ENCODE measurements at places on chromosomes 11 and 22.

- no peak for DNase-seq
Measured at GRCh38 chr22:23137905-23138561, 3.8 kb downstream of the RSPH14 start.

DNA sequence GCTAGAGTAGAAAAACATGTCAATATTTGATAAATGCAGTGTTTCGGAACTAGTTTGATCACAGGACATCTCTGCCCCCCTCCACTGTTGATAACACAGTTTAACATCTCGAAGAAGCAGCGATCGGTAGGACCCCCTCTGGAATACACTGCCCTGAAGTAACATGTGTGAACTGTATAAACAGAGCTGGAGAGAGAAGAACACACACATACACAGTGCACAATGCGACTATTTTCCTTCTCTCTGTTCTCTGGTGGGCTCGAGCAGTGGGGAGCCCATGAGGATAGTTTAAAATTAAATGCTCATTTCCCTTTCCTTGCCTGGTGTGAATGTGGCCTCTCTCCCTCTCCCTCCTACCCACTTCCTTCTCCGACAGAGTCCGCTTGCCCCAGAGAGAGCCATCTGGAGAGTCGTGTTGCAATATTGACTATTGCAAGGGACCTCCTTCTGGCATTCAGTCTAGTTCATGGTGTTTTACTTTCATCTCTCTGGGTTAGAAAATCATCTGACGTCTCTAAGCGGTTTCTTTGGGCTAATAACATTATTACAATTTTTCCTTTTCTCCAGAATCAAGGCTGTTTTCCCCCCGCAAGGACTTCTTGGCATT, 51.6 kb upstream of the BARX2 start:
- DNase-seq: peak; percentile 57

DNA sequence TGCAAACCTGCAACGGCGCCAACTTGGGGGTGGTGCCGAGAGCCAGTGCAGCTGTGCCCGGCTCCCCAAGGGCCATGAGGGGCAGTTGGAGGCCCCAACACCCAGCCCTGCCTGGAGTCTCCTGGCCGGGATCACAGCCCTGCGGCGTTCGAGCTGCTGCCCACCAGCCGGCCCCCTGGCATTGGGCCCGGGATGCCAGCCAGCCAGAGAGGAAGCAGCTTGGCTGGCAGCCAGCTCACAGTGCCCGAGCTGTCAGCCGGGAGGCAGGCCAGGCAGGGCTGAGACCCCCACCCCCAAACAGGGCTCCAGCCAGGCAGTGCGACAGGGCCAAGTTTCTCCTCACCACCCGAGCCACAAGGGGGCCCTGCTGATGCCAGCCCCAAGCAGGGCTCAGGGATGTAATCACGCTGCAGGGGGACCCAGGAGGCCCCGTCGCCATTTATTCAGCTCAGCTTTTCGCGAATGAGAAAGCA, 26.0 kb upstream of the TCF20 start:
- DNase-seq: no peak

DNA sequence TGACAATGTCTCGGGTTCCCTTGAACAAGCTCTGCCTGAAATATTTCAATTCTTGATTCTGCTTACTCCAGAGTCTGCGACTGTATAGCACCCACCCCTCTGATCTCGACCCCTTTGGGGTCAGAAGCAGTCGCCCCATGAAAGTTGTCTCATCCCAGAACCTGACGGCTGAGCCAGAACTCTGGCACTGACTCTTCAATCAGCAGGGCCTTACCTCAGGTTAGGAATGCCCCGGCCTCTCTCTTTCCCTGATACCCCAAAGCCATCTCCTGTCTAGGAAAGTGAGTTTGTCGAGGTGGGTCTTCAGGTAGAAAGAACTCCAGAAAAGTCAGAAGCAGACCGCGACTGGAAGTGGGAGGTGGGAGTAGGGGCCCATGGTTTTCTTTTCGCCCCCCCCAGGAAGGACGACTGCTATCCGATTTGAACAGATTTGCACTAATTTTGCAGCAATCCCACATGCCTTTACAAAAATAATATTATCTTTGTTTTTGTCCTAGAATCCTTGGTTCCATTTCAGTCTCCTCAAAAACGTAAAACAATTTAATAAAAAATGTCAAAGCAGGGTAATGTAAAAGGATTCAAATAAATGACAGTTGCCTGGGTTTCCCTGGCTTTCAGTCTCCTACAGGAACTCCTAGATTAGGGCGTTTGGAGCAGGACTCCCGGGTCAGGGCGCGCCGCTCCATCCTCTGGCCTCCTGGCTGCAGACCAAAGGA, 898 bp upstream of the ROBO3 start:
- no peak for DNase-seq

DNA sequence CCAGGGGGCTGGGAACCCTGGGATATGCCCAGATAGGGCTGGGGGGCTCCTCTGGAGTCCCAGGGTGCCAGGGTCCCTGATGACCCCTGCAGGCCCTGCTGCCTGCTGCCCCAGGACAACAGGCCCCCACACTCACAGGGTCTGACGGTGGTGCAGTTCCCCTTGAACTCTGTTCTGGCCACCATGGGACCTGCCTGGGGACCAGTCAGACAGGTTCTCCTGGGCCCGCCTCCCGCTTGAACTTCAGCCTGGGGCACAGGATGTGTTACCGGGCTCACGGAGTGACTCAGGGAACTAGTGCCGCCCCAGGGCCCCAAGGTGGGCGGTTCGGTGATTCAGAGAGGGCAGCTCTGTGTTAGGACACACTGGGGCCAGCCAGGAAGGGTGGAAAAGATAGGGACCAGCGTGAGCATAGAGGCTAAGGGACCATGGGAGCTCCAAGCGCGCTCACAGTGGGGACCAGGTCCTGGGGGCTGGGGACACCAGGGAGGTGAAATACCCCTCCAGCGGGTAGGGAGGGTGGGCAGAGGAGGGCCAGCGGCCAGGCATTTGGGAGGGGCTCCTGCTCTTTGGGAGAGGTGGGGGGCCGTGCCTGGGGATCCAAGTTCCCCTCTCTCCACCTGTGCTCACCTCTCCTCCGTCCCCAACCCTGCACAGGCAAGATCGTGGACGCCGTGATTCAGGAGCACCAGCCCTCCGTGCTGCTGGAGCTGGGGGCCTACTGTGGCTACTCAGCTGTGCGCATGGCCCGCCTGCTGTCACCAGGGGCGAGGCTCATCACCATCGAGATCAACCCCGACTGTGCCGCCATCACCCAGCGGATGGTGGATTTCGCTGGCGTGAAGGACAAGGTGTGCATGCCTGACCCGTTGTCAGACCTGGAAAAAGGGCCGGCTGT, 21.5 kb upstream of the TXNRD2 start:
- peak; percentile 51 for DNase-seq

- DNase-seq: no peak
Measured at GRCh38 chr11:31676280-31676982, 134.7 kb downstream of the PAX6 start.

DNA sequence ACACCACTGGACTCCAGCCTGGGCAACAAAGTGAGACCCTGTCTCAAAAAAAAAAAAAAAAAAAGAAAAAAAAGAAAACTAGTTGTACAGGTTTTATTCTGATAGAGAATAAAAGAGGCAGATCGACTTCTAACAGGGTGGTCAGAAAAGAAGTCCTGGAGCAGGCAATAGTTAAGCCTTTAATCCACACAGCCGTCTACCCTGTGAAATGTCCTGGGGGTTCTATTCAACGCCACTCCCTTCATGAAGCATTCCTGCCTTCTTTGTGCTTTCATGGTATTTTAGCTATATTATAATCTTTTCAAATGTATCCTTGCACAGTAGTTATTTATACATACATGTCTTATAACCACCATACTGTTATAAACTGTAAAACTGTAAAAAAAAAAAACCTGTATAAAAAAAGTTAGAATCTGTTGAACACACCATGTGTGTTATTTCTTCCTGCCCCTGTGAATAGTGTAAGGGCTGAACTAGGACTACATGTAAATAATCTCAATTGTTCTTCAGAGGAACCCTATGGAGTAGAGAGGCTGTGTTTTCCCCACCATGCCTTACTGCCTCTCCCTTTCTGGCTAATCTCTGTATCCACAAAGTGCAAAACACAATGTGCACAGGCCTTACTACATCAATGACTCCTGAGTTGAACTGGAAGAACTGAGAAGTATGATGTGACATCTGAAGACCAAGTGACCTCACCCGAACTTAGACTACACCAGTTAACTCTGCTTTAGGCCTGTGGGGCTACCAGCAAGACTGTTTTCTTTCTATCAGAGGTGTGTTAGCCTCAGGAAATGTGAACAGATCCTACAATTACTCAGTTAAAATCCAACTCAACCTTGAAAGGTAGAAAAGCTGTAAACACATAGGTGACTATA, 25.3 kb downstream of the PRCP start:
- no peak for DNase-seq

- DNase-seq: no peak
Measured at GRCh38 chr22:38645430-38645829, 10.8 kb downstream of the FAM227A start.

GRCh38 chr11:24064309-24064903, 432.4 kb upstream of the LUZP2 start:
- DNase-seq: no peak

DNA sequence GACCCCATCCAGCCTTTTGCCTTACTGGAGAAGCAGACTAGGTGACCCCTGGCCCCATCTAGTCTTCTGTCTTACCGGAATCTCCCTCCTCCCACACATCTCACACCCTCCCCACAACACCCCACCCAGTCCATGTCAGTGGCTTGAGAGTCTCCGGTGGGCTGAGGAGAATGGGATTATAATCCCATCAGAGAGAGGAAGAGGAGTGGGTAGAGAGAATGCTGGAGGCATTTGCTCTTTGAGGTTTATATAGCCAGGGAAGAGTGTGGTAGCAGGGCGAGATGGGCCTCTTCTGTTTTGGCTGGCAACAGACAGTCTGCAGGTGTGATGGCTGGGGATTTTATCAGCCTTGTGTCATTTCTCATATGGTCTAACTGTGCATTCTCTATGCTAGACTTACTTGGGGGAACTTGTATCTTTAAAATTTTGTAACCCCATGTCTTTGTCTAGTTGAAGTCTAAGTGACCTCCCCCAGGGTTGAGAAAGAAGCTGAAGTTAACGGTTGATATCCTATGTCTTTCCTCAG, 50.3 kb downstream of the GRAMD1B start:
- DNase-seq: no peak

DNA sequence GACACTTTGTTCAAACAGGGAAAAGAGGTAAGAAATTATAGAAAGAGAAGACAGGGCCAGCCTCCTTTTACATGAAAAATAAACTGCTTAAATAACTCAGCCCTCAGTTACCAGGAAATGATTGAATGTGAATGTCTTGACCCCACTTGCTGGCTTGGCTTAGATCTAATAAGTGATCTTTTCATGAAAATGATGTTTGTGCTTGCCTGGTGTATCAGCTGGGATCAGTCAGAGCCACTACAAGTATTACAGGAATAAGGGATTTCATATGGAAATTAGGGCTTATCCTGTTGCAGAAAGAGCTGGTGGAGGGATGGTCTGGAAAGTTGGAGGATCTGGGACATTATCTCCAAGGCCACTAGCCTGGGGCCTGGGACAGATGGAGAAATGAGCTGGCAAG, 51.8 kb downstream of the COMMD9 start:
- DNase-seq: no peak

GRCh38 chr22:18104566-18104965, 6.0 kb upstream of the TUBA8 start:
- DNase-seq: peak; percentile 55

GRCh38 chr11:19646308-19646707, 66.3 kb upstream of the NAV2 start:
- DNase-seq: peak; percentile 48

GRCh38 chr11:10809373-10810160, 841 bp upstream of the EIF4G2 start:
- peak; percentile 76 for DNase-seq

GRCh38 chr11:121143921-121144320, 42.9 kb downstream of the TECTA start:
- no peak for DNase-seq

- DNase-seq: no peak
Measured at GRCh38 chr11:35152575-35152974, 13.6 kb downstream of the CD44 start.

DNA sequence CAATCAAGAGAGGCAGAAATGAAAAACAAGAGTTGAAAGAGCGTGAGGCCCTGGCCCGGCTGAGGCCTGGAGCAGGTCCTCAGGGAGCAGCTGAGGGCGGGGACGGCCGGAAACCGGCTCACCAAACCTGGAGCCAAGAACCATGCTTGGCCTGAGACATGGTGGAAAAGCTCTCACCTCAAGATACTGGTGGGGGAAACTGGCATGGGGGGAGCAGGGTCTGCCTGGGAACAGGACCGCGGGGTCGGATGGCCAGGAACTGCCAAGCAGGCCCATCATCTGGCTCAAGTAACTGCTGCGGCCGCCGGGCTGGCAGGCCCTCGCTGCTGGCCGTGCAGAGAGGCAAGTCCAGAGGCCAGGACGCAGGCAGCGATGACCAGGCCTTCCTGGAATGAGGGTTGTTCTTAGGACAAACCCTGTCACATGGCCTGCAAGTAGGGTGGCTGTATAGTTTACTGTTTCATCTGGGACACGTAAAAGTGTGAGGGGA, 18.9 kb upstream of the WNT11 start:
- no peak for DNase-seq

DNA sequence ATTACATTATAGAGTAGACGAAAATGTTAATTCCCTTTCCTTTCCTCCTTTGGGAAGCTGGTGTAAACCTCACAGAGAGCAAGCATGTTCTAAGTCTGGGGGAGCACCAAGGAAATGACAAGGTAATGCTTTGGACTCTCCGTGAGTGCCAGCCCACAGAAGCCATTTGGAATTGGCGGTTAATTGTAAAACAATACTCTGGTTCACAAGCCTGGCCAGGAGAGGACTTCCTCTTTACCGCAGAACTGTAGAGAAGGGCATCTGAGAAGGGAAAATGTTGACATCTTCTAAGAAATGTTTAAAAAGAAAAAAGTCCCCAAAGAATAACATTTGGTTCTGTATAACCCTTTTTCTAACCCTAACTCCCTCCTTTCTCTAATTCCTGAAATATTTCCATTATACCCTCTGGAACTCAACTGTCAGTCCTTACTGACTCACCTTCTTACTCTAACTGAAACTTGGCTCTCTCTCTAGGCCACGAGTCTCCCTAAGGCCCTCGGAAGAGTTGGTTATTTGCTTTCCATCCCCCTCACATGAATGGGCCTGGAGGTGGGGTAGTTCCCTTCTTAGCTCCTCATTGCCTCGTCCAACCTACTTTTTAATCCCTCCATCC, 379.8 kb downstream of the SOX6 start:
- DNase-seq: peak; percentile 25

Measured in AG08395 (cell line).